ENCODE measurements at places on chromosomes 2 and 18. TPM values are rescaled to one million over a fixed set of nuclear protein-coding genes. Genes with fewer than 3 reads are reported as not detected.

GRCh38 chr2:240873098-240873788 lies 4.6 kb downstream of the AGXT start:
- DNase-seq, result no peak

- no peak for DNase-seq
Observed at GRCh38 chr2:13052547-13052946, 335.8 kb downstream of the TRIB2 start.

GRCh38 chr18:7619676-7620075 lies 52.6 kb downstream of the PTPRM start:
- no peak for DNase-seq

GRCh38 chr2:29351248-29351647 lies 236.0 kb downstream of the CLIP4 start:
- no peak for DNase-seq

- no peak for DNase-seq
Observed at GRCh38 chr18:56910237-56910636, 236.7 kb upstream of the BOD1L2 start.

- DNase-seq, result peak; percentile 89
Observed at GRCh38 chr18:13216092-13216582, 2.4 kb upstream of the LDLRAD4 start.

GRCh38 chr18:44537526-44537925 lies 143.2 kb upstream of the SETBP1 start:
- DNase-seq, result peak; percentile 63

DNA sequence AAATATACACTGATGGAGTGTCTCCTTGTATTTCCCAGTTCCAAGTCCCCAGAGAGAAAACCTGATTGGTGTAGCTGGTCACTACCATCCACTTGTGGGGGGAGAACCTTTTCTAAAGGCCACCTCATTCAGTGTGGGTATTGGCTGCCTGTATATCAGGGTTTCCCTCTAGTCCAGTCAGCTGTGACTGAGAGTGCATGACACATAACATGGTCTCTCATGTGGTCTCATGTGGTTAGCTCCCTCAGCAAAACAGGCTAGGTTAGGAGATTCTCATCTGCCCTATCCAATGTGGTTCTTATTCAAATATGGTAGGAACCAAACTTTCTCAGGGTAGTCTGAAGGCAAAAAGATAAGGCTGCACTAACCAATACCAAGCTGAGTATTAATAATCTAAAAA lies 4.1 kb upstream of the GORASP2 start:
- DNase-seq, result no peak

- peak; percentile 60 for DNase-seq
Observed at GRCh38 chr2:64114063-64114911, 29.9 kb downstream of the PELI1 start.

- no peak for DNase-seq
Observed at GRCh38 chr2:237712477-237713377, 85.3 kb downstream of the LRRFIP1 start.

DNA sequence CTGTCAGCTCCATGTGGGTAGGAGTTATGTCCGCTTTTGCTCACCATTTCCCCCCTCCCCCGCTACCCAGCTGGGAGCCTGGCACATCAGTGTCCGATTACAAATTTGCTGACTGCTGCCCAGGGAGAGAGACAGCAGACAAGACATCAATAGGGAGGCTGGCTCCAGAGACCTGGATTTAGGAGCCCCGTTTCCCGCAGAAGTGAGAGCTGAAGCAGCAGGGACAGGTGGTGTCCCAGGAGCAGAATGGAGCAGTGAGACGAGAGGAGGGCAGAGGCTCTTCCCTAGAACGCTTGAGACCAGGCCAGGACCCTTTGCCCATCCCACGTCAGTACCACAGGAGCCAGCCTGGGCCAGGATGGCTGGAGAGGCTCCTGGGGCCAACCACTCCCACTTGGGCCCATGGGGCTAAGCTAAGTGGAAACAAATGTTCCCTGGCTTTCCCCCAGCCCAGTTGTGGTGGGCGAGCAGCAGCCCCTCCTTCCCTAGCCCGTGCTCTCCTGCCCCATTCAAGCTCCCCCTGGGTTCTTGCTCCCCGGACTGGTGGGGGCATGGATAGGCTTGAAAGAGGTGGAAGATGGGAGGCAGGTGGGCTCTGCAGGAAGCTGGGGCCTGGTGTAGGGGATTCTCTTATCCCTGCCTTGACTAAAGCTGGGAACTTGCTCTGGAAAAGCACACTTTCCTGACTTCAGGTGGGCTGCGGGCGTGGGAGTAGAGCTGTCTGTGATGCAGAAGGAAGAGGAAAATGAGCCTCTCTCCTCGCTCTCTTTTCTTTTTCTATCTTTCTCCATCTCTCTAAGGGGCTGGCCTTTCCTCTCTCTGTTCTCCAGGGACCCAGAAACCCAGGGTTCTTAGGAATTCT lies 4.1 kb upstream of the WNT6 start:
- no peak for DNase-seq

DNA sequence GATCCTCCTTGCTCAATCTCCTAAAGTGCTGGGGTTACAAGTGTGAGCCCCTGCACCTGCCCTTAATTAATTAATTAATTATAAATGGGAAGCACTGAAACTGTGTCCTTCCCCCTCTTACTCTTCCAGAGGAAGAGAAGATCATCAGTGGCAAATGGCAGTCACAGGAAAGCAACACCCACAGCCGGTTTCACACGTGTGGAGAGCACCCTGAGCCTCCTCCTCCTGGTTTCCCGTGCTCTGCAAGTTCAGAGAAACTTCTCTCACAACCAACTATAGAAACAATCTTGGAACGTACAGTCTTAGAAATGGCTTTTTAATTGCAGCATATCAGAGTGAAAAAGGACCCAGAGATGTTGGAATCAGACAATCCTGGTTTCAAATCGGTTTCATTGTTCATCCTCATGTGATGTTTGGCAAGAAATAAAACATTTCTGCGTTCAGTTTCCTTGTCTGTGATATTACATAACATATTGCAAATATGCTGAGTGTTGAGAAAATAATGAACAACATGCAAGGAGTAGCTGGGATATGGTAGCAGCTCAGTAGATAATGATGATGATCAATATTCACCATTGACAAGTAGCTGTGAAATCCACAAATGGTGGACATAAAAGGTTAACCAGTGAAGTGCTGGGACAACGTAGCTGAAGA lies 141.0 kb upstream of the KCTD1 start:
- no peak for DNase-seq

GRCh38 chr2:145157741-145158591 lies 638.0 kb upstream of the ZEB2 start:
- peak; percentile 59 for DNase-seq

DNA sequence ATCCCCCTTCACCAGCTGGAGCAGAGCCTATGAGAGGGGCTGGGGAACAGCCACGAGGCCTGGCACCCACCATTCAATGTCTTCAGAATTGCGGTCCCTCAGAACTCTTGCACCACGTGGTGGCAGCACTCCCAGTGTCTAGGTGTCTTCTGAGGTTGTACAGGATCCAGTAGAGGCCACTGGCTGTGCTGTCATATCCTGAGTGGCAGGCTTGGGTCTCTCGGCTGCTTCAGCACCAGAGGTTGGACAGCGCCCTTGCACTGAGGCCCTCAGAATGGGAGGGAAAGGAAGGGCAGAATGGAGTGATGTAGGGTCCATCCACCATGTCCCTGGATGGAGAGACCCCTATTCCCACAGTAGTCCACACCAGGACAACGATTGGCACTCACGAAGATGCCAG lies 112.0 kb upstream of the TEKT4 start:
- no peak for DNase-seq

DNA sequence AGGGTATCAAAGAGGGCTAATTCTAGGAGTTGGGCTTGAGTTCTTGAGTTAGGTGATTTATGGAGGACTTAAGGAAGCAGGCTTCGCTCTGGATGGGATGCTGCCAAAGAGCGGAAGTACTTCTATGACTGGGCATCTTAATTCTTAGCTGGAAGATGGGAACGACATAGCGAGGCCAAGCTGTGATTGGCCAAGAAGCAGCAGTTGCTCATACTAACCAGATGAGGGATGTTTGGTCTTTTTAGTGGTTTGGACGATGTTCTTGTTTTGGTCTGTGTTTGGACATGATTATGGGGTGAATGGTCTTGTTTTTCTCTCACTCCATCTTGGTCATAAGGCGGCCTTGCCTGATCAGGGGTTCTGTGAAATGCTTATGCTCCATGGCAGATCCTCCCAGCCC lies 133.7 kb downstream of the MSH2 start:
- DNase-seq, result no peak

DNA sequence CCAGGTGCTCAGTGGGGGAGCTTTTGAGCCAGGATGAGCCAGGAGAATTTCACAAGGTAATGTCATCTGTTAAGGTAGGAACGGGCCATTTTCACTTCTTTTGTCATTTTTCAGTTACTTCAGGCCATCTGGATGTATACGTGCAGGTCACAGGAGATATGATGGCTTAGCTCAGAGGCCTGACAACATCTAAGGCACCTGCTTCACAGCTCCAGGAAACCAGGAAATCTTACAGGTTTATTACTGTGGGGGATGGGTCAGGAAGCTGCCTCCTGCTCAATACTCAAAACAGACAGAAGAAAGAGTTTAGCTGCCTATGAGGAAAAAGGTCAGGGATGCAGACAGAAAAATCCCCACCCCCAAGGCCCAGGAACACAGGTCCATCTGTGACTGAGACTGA lies 364.3 kb upstream of the LRP1B start:
- DNase-seq, result no peak

GRCh38 chr18:46061796-46062195 lies 10.3 kb downstream of the PSTPIP2 start:
- DNase-seq, result no peak

DNA sequence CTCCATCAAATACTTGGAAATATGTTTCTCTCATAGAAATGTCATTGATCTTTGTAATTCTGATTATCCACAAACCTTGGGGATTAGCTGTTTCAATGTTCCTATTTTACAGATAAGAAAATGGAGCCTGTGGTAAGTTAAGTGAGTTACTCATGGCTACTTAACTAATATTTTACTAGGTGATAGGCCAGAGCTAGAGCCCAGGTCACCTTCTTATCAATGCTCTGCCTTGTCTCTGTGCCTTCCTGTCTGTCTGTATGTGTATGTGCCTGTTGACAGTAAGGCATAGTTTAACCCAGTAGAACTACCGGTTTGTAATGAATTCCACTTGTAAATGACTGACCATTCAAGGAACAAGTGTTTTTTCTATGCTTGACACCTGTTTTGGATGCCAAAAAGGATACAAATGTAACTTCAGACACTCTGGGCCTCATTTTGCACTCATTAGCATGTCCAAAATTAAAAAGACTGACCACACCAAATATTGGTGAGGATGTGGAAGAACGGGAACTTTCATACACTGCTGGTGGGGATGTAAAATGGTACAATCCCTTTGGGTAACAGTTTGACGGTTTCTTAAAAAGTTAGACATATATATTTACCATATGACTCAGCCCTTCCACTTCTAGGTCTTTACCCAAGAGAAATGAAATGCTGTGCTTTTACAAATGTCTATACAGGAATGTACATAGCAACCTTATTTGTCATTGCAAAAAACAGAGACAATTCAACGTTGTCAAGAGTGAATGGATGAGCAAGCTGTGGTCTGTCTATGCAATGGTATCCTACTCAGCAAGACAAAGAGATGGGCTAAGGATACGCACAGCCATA lies 19.6 kb upstream of the IL1A start:
- no peak for DNase-seq

DNA sequence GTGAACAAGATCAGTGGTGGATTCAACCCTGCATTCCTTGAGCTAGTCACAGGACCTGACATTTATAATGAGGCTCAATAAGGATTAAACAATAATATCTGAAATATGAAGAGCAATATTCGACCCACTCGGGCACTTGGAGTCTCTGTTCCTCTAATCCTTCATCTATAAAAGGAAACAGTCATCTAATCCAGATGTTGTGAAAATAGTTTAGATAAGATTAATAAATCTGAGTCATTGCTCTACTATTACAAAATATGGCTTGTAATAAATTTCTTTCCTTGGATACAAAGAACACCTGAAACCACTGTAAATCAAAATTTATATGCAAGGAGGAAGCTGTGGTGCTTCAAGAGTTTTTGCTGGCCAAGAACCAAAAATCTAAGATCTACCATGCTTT lies 846.9 kb upstream of the ACVR2A start:
- no peak for DNase-seq

DNA sequence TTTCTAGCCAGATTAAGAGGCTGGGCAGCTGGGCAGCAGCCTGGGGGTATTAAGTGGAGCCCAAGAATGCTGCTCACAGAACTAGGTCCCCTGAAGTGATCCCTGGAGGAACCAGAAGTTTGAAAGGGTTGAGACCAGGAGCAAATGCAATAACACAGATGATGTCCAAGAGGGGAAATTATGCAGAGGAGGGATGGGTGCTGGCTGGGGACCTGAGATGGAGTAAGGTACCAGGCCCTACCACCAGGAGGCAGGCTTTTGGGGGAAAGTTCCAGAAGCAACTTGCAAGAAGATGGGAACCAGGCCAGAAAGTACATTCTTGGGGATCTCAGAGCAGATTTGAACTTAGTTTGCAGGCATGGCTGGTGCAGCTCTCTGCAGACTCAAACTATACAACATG lies 175.1 kb downstream of the NCK2 start:
- peak; percentile 40 for DNase-seq

DNA sequence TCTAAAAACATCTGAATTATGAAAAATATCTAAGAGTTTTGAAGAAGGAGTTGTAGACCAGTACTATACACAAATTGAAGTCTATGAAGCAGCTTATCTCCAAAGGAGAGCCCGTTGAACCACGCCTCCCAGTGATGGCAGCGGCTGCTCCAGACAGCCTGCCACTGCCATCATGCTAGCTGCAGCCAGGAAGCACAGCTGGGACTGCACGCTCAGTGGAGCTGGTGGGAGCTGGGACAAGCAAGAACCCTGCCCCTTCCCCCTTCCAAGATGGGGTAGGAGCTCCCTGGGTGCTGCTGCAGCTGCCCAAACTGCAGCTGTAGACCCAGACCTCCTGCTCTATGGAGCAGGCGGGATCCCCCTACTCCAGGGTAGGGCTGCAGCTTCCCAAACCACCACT lies 124.7 kb upstream of the SPATS2L start:
- no peak for DNase-seq

- DNase-seq, result no peak
Observed at GRCh38 chr2:176851889-176852483, 360.6 kb upstream of the HNRNPA3 start.

DNA sequence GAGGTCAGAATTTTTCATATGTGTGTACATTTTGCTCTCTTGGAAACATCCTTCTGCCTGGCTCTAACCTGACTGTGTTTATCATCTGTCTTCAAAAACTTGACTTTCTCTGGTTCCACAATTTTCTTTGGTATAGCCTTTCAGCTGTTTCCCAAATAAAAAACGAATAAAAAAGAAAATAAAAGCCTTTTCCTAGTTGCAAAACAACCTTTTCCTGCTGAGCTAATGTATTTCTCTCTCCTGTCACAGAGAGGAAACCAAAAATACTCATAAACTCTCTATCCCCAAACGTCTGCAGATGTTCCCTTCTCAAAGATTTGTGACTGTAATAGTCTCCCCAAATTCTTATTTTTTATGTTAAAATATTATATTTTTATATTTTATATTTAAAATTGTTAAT lies 505.3 kb upstream of the SLC39A10 start:
- no peak for DNase-seq

- DNase-seq, result no peak
Observed at GRCh38 chr2:73202156-73203054, at the start of gene NOTO. Gene NOTO, plus strand, starts transcription at chr2:73202574. Its CDS starts 93 bp downstream, at chr2:73202667.

The MBP gene
- 6.9 TPM for total RNA-seq

The TMEFF2 gene
- total RNA-seq, result not detected

The FLACC1 gene
- 0.60 TPM for total RNA-seq

The HADHB gene
- 97.2 TPM for total RNA-seq

The PSMA8 gene
- total RNA-seq, result not detected

The RUFY4 gene
- total RNA-seq, result not detected

The THUMPD2 gene
- 3.5 TPM for total RNA-seq

The GPAT2 gene
- 4.6 TPM for total RNA-seq
